Progenitor cell of endocrine pancreas (in vitro differentiated cells): ENCODE measurements at places on chromosomes 16 and 17. TPM values are rescaled to one million over a fixed set of nuclear protein-coding genes. Genes with fewer than 3 reads are reported as not detected.

ALOXE3 gene
- total RNA-seq: not detected in 2 replicates

TMEM98 gene
- total RNA-seq: 181 and 188 TPM in 2 replicates

SOX9 gene
- total RNA-seq: 190 and 219 TPM in 2 replicates

EVI2B gene
- not detected in 2 replicates for total RNA-seq

TTLL6 gene
- total RNA-seq: 2.9 and 4.0 TPM in 2 replicates

GPRC5C gene
- 182 and 207 TPM in 2 replicates for total RNA-seq

OR1F1 gene
- total RNA-seq: not detected in 2 replicates

CCL17 gene
- not detected in 2 replicates for total RNA-seq

SLC46A1 gene
- 15.7 and 16.1 TPM in 2 replicates for total RNA-seq

GRCh38 chr17:81222620-81222905 lies 202 bp downstream of the CEP131 start:
- H3K36me3 ChIP-seq: peaks cover 1% of the 10 kb centered on the region
- H3K4me3 ChIP-seq: peak overlapping the region; percentile 74
- no peak overlapping the region for H3K27ac ChIP-seq
- H3K27me3 ChIP-seq: no peaks in the 10 kb centered on the region
- H3K4me1 ChIP-seq: peaks cover 7% of the 10 kb centered on the region

DNA sequence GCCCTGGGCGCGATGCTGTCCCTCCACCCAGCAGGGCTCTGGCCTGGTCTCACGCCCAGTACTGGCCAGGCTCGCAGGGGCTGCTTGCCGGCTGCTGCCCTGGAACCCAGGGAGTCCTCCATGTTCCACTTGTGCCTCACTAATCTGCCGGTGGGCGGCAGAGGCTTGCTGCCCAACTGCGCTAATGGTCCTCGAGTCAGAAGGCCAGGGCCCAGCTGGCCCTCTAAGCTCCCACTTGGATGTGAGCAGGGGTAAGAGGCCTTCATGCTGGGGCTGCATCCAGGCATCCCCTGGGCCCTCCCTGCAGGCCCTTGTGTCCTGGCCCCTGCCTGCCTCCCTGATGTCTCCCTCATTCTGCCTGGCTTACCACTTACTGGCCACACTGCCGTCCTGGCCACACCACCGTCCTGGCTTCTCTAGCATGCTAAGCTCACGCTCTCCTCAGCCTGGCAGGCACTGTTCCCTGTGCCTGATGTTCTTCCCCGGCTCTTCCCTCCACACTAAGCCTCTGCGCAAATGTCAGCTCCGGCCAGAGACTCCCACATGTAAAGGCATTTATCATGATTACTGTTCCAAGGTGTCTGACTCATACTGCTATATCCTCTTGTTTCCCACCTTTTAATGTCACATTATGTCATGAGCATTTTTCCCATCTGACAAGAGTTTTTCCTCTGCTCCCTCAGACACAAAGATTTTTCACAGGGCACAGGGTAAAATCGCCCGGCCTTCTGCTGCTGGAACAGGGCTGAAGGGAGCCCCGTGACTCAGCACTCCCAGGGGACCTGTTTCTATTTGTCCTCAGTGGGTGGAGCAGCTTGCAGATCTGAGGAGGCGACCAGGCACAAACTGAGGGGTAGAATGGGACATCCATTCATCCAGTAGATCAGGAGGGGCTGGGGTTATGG lies 15.9 kb downstream of the B9D1 start:
- peaks cover 11% of the 10 kb centered on the region for H3K4me1 ChIP-seq
- DNase-seq: no peak
- H3K36me3 ChIP-seq: peaks cover 11% of the 10 kb centered on the region
- H3K27me3 ChIP-seq: no peaks in the 10 kb centered on the region
- peak overlapping the region; percentile 86 for H3K27ac ChIP-seq

- no peaks in the 10 kb centered on the region for H3K36me3 ChIP-seq
- H3K27me3 ChIP-seq: no peaks in the 10 kb centered on the region
- H3K4me1 ChIP-seq: peaks cover 10% of the 10 kb centered on the region
- no peak overlapping the region for H3K27ac ChIP-seq
Measured at GRCh38 chr17:66233023-66233753, 4.0 kb upstream of the APOH start.

DNA sequence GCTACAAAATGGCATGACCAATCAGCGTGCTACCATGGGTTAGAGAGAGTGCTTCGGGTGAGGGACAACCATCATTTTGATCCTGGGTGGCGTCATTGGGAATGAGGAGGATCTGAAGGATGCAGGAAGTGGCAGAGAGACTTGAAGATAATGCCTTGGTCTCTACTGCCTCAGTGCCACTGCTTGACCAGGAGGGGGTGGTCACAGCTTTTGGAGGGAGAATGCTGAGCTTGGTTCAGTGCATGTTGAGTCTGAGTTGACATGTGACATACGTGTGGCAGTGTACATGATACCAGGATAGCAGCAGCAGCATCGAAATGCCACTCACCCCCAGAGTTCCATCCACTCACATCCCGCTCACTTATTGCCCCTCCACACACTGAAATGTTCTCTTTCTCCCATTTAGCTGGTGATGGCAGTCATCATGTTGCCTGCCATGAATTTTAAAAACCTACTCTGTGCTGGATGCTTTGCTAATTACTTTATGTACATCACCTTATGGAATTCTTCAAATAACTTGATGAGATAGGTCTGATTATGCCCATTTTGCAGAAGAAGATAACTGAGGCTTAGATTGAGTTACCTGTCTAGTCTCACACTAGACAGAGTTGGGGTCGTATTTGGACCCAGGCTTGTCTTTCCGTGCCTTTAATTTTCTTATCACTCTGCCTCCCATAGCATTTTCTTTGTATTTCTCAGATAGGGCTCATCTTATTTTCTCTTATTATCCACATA lies 36.7 kb downstream of the ARSG start:
- H3K27me3 ChIP-seq: no peaks in the 10 kb centered on the region
- H3K36me3 ChIP-seq: peaks cover 4% of the 10 kb centered on the region
- DNase-seq: no peak
- no peak overlapping the region for H3K4me3 ChIP-seq

- no peaks in the 10 kb centered on the region for H3K4me1 ChIP-seq
- no peak overlapping the region for H3K27ac ChIP-seq
- peaks cover 45% of the 10 kb centered on the region for H3K27me3 ChIP-seq
- no peak overlapping the region for H3K4me3 ChIP-seq
Measured at GRCh38 chr16:31148281-31148728, 1.6 kb downstream of the PRSS36 start.

GRCh38 chr17:10618202-10618635 lies 38.9 kb downstream of the MYH3 start:
- DNase-seq: peak; percentile 56
- H3K27ac ChIP-seq: no peak overlapping the region
- H3K4me1 ChIP-seq: no peaks in the 10 kb centered on the region

- H3K27me3 ChIP-seq: no peaks in the 10 kb centered on the region
- peak overlapping the region; percentile 86 for H3K27ac ChIP-seq
- H3K36me3 ChIP-seq: peaks cover 2% of the 10 kb centered on the region
- no peak for DNase-seq
- H3K4me1 ChIP-seq: peaks cover 36% of the 10 kb centered on the region
- H3K4me3 ChIP-seq: no peak overlapping the region
Measured at GRCh38 chr16:89357055-89357816, 133.1 kb downstream of the ANKRD11 start.

- DNase-seq: no peak
- H3K36me3 ChIP-seq: peaks cover 7% of the 10 kb centered on the region
- H3K4me3 ChIP-seq: no peak overlapping the region
- peaks cover 61% of the 10 kb centered on the region for H3K4me1 ChIP-seq
- H3K27me3 ChIP-seq: no peaks in the 10 kb centered on the region
- peak overlapping the region; percentile 51 for H3K27ac ChIP-seq
Measured at GRCh38 chr17:77472468-77473310, 331.9 kb downstream of the SEC14L1 start.

GRCh38 chr17:30021708-30022317 lies 80.4 kb downstream of the EFCAB5 start:
- no peak overlapping the region for H3K4me3 ChIP-seq
- H3K4me1 ChIP-seq: no peaks in the 10 kb centered on the region
- DNase-seq: no peak
- H3K27me3 ChIP-seq: no peaks in the 10 kb centered on the region
- no peak overlapping the region for H3K27ac ChIP-seq
- no peaks in the 10 kb centered on the region for H3K36me3 ChIP-seq

- peak overlapping the region; percentile 96 for H3K27ac ChIP-seq
- DNase-seq: peak; percentile 13
- peaks cover 11% of the 10 kb centered on the region for H3K4me1 ChIP-seq
- peaks cover 5% of the 10 kb centered on the region for H3K36me3 ChIP-seq
- H3K27me3 ChIP-seq: peaks cover 9% of the 10 kb centered on the region
Measured at GRCh38 chr17:39979893-39980350, 685 bp upstream of the PSMD3 start.

- H3K36me3 ChIP-seq: peaks cover 9% of the 10 kb centered on the region
- H3K4me1 ChIP-seq: peaks cover 33% of the 10 kb centered on the region
- peak overlapping the region; percentile 99 for H3K4me3 ChIP-seq
- DNase-seq: peak; percentile 62
Measured at GRCh38 chr17:7260651-7261378, 1.5 kb downstream of the CLDN7 start.

GRCh38 chr17:57678393-57678792 lies 66.7 kb downstream of the CCDC182 start:
- no peak overlapping the region for H3K27ac ChIP-seq
- H3K4me3 ChIP-seq: no peak overlapping the region
- DNase-seq: no peak
- no peaks in the 10 kb centered on the region for H3K4me1 ChIP-seq

DNA sequence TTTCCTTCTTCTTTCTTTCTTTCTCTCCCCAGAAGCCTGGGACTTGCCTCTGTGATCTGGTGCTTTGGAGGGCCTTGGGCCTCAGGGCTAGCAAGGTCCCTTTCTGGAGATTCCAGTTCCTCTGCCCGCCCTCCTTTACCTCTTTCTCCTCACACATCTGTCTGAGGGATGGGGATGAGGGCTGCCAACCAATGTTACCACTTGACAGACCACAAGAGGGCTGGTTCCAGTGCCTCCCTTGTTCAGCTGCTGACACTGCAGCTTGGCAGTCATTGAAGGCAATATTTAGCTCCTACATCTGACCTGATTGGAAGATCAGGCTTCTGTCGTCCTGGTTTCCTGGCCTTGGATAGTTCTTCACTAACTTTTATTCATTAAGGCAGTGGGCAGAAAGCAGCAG lies 3.6 kb upstream of the ZNF652 start:
- no peaks in the 10 kb centered on the region for H3K27me3 ChIP-seq
- H3K27ac ChIP-seq: no peak overlapping the region
- H3K36me3 ChIP-seq: no peaks in the 10 kb centered on the region
- H3K4me1 ChIP-seq: peaks cover 11% of the 10 kb centered on the region

GRCh38 chr16:68126395-68126794 lies 41.2 kb downstream of the NFATC3 start:
- no peaks in the 10 kb centered on the region for H3K4me1 ChIP-seq
- no peaks in the 10 kb centered on the region for H3K27me3 ChIP-seq

- peaks cover 28% of the 10 kb centered on the region for H3K4me1 ChIP-seq
- DNase-seq: no peak
- H3K4me3 ChIP-seq: peak overlapping the region; percentile 80
- H3K36me3 ChIP-seq: no peaks in the 10 kb centered on the region
Measured at GRCh38 chr17:78924481-78925151, 571 bp downstream of the TIMP2 start.

- peaks cover 3% of the 10 kb centered on the region for H3K4me1 ChIP-seq
- H3K27me3 ChIP-seq: no peaks in the 10 kb centered on the region
- H3K27ac ChIP-seq: no peak overlapping the region
- no peaks in the 10 kb centered on the region for H3K36me3 ChIP-seq
- DNase-seq: no peak
Measured at GRCh38 chr17:63139356-63139755, 173.3 kb downstream of the TANC2 start.

DNA sequence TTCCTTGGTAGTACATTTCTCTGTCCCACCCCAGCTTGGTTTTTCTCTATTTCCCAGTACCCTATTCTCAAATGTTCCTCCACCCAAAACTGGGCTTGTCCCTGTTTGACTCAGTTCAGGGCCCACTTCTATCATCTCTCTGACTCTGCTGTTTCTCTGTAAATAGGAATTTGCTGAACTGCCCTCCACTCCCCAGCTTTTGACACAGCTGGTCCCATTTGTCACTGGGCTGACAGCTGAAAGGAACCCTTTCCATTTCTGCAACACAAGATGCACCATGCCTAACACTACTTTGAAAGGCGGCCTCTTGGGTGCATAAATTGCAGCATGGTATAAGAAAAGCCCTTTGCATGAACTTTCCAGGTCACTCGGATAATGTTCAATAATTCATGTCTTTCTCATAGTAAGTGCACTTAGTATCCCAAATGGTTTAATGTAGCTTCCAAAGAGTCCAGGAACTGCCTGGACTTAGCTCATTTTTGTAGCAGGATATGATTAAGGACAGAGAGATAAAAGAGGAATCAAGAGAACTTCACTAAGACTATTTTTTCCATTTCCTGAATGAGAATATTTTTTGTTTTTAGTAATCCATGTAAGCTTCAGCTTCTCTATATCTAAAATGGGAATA lies 256.7 kb downstream of the CDH11 start:
- no peaks in the 10 kb centered on the region for H3K27me3 ChIP-seq
- DNase-seq: no peak

DNA sequence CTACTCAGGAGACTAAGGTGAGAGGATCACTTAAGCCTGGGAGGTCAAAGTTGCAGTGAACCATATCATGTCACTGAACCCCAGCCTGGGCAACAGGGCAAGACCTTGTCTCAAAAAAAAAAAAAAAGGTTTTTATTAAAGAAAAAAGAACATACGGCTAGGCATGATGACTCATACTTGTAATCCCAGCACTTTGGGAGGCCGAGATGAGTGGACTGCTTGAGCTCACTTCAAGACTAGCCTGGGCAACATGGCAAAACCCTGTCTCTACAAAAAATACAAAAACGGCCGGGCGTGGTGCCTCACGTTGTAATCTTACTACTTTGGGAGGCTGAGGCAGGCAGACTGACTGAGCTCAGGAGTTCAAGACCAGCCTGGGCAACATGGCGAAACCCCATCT lies 38.4 kb downstream of the RANBP10 start:
- no peaks in the 10 kb centered on the region for H3K4me1 ChIP-seq
- no peak for DNase-seq
- no peaks in the 10 kb centered on the region for H3K27me3 ChIP-seq
- peaks cover 12% of the 10 kb centered on the region for H3K36me3 ChIP-seq

DNA sequence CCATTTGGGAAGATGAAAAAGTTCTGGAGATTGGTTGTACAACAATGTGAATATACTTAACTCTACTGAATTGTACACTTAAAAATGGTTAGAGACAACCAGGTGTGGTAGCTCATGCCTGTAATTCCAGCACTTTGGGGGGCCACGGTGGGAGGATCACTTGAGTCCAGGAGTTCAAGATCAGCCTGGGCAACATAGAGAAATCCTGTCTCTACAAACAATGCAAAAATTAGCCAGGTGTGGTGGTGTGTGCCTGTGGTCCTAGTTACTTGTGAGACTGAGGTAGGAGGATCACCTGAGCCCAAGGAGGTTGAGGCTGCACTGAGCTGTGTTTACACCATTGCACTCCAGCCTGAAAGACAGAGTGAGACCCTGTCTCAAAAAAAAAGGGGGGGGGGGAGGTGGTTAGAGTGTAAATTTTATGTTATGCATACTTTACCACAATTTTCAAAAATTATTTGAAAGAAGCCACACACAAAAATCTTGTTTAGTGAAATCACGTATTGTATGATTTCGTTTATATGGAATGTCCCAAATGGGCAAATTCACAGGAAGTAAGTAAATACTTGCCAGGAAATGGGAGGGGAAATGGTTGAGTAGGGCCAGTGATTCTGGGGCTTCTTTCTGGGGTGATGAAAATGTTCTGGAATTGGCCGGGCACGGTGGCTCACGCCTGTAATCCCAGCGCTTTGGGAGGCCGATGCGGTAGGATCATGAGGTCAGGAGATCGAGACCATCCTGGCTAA lies 37.1 kb upstream of the AMZ2 start:
- H3K27me3 ChIP-seq: no peaks in the 10 kb centered on the region
- peaks cover 9% of the 10 kb centered on the region for H3K4me1 ChIP-seq
- no peak overlapping the region for H3K27ac ChIP-seq
- H3K4me3 ChIP-seq: no peak overlapping the region
- H3K36me3 ChIP-seq: peaks cover 19% of the 10 kb centered on the region
- no peak for DNase-seq

- H3K36me3 ChIP-seq: peaks cover 3% of the 10 kb centered on the region
- H3K27me3 ChIP-seq: peaks cover 62% of the 10 kb centered on the region
- DNase-seq: no peak
- H3K4me3 ChIP-seq: no peak overlapping the region
Measured at GRCh38 chr17:74198694-74199093, 4.8 kb upstream of the RPL38 start.
